Renal cortical epithelial cell (primary cell): ENCODE measurements at places on chromosomes 7 and 10. TPM values are rescaled to one million over a fixed set of nuclear protein-coding genes. Genes with fewer than 3 reads are reported as not detected.

GRCh38 chr7:97842006-97842405, 30.2 kb downstream of the ASNS start:
- no peak for DNase-seq

- DNase-seq: no peak
Measured at GRCh38 chr7:35760143-35760745, 40.6 kb upstream of the SEPTIN7 start.

The MAGI2 gene
- 0.52 and 2.9 TPM in 2 replicates for total RNA-seq

The GCK gene
- total RNA-seq: 0.10 TPM in 1 of 2 replicates, not detected in the other

The IFIT1 gene
- total RNA-seq: 10.2 and 23.3 TPM in 2 replicates
